Activated naive CD8-positive, alpha-beta T cell treated with anti-CD3 and anti-CD28 coated beads, Interleukin-2, amount 10 ng/mL, durations not matched to agents 7 days and 5 days (primary cell): ENCODE measurements at places on chromosomes 1 and 21. TPM values are rescaled to one million over a fixed set of nuclear protein-coding genes. Genes with fewer than 3 reads are reported as not detected.
A peak's percentile ranks its signal among the peaks of the same experiment; 100 is the strongest.

Gene PCBP3
- total RNA-seq: not detected

Gene PDZK1IP1
- not detected for total RNA-seq

GRCh38 chr1:95072532-95073419 is at the start of gene ALG14:
Gene ALG14, minus strand, starts transcription at chr1:95072951. Its CDS starts 53 bp downstream, at chr1:95072898.
- peak within 1 kb of the TSS; percentile 90 for H3K4me3 ChIP-seq
- H3K4me1 ChIP-seq: peaks cover 14% of the 10 kb centered on the region
- peak within 1 kb of the TSS; percentile 91 for H3K27ac ChIP-seq
- peaks cover 3% of the 10 kb centered on the region for H3K27me3 ChIP-seq
- H3K36me3 ChIP-seq: peaks cover 2% of the 10 kb centered on the region

DNA sequence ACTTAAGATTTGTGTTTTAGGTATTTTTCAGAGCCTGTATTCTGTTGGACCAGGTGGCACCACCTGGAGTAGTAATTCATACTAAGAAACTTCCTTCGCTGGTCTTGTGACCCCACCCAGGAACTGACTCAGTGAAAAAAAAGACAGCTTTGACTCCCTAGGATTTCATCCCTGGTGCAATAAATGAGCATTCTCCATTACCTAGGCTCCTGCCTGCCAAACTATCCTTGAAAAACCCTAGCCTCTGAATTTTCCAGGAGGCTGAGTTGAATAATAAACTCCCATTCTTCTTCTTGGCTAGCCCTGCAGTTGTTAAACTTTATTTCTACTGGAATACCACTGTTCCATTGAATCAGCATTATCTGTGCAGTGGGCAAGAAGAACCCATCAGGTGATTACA is 10.6 kb upstream of the RGS18 start:
- H3K4me3 ChIP-seq: no peak overlapping the region
- H3K36me3 ChIP-seq: no peaks in the 10 kb centered on the region
- DNase-seq: no peak
- peaks cover 1% of the 10 kb centered on the region for H3K27me3 ChIP-seq
- H3K27ac ChIP-seq: no peak overlapping the region

- H3K4me1 ChIP-seq: peaks cover 55% of the 10 kb centered on the region
- H3K36me3 ChIP-seq: peaks cover 8% of the 10 kb centered on the region
- peak overlapping the region; percentile 82 for H3K27ac ChIP-seq
- peak overlapping the region; percentile 65 for H3K4me3 ChIP-seq
Measured at GRCh38 chr1:54409156-54410142, 3.3 kb upstream of the SSBP3 start.

GRCh38 chr1:31792116-31792515 is 23.7 kb downstream of the SPOCD1 start:
- H3K4me3 ChIP-seq: no peak overlapping the region
- H3K36me3 ChIP-seq: no peaks in the 10 kb centered on the region
- peak; percentile 30 for DNase-seq
- peak overlapping the region; percentile 49 for H3K27ac ChIP-seq
